Muscle of leg (tissue), 16 donors: ENCODE measurements at places on chromosomes 11 and 22.
A peak's percentile ranks its signal among the peaks of the same experiment; 100 is the strongest.

DNA sequence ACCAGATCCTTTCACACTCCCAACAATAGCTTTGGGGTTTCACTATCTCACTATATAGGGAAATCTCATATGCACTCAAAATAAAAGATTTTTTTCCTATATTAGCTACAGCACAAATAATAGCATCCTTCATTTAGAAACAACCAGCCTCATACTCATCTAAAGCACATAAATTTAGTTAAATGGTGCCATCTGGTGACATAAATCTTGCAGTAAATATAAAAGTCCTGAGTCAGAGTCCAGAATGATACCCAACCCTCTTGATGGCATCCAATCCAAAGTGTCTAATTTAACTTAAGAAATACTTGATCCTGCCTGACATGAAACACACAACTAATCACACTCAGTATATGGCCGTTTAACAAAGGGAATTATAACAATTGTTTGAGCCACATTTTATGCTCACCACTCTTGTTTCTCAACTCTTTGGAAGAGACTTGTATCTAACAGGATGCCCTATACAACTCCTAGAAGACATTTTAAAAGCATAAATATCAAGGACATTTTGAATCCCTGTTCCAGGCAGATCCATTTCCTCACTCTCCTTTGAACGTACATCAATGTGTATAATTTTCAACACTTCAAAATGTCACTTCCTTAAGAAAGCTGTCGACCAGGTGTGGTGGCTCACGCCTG is 36.2 kb downstream of the DLG2 start:
- no peaks in the 10 kb centered on the region for H3K4me1 ChIP-seq
- peak; percentile 63 for DNase-seq
- H3K27me3 ChIP-seq = no peaks in the 10 kb centered on the region
- H3K27ac ChIP-seq = no peak overlapping the region

DNA sequence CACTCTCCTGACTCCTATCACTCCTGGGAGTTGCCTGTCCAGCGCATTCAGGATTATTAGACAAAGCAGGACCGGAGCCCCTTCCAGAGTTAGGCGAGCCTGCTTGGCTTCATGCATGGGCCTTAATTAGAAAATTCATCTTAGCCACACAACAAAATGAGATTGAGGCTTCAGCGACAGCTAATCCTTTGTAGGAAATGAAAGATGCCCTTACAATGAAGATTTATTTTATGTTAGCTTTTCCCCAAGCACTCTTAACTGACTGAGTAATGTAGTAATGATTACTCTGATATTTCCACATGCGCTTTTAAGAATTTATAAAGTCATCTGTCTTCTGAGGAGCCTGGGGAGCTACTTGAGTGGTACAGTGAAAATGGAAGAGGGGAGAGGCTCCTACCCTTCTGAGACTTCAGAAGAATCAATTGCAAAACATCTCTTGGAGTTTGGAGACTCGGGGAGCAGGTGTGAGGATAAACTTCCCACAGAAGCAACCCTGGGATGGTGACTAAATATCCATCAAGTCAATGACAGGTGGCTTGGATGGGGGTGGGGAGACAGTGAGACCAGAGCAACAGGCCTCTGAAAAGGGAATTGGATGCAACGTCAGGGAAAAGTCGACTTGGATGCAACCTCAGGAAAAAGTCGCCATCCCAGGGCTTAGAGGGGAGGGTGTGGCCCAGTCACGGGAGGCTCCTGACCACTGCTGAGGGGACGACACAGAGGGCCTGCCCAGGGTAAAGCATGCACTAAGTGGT is 434.5 kb upstream of the B3GAT1 start:
- no peak overlapping the region for H3K27ac ChIP-seq
- no peaks in the 10 kb centered on the region for H3K36me3 ChIP-seq
- no peak overlapping the region for H3K4me3 ChIP-seq
- peaks cover 3% of the 10 kb centered on the region for H3K27me3 ChIP-seq
- DNase-seq = no peak

- peak overlapping the region; percentile 99 for H3K4me3 ChIP-seq
- DNase-seq = peak; percentile 57
- no peaks in the 10 kb centered on the region for H3K36me3 ChIP-seq
- peaks cover 11% of the 10 kb centered on the region for H3K4me1 ChIP-seq
These were observed 456 bp downstream of the AAMDC start for GRCh38 chr11:77821349-77821851.

DNA sequence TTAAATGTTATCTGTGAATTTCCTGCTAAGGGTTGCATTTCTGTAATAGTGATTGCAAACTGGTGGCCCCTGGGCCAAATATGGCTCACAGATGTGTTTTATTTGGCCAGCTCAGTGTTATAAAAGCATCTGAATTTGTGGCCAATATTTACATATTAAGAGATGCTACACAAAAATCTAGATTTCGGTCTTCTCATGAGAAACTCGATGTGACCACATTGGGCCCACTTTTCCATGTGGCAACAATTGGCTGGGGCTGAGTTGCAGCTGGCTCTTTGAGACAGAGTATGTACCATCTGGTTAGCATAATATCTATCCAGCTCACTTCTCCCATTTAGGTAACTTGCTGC is 244.5 kb upstream of the POU2AF2 start:
- peak; percentile 67 for DNase-seq
- no peaks in the 10 kb centered on the region for H3K36me3 ChIP-seq
- peak overlapping the region; percentile 45 for H3K27ac ChIP-seq
- H3K4me1 ChIP-seq = peaks cover 26% of the 10 kb centered on the region

DNA sequence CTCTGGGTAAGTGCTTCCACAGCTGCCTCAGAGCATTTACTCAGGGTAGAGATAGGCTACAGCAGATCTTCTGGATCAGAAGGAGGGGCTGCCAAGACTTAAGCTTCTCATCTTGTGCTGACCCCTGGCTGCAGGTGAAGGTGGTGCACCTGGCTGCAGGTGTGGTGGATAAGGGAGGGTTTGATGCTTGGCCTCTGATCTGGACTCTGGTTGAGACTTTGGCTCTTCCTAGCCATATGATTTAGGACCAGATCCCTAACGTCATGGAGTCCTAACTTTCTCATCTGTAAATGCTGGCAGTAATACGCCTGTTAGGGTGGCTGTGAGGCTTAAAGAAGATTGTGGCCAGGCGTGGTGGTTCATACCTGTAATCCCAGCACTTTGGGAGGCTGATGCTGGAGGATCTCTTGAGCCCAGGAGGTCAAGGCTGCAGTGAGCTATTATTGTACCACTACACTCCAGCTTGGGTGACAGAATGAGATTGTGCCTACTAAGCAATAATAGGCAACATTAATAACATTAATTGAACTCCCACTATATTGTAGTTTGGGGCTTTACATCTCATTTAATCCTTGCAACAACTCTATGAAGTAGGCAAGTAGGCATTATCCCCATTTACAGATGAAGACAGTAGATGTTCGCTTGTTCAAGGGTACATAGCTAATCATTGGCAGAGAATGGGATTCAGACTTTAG is 10.7 kb downstream of the DTX4 start:
- H3K27me3 ChIP-seq = no peaks in the 10 kb centered on the region
- H3K4me1 ChIP-seq = peaks cover 48% of the 10 kb centered on the region
- H3K4me3 ChIP-seq = no peak overlapping the region
- no peak for DNase-seq
- H3K36me3 ChIP-seq = peaks cover 15% of the 10 kb centered on the region
- H3K27ac ChIP-seq = no peak overlapping the region

GRCh38 chr11:6671991-6672390 is 11.1 kb downstream of the MRPL17 start:
- DNase-seq = no peak
- no peaks in the 10 kb centered on the region for H3K4me1 ChIP-seq
- H3K36me3 ChIP-seq = no peaks in the 10 kb centered on the region
- H3K27ac ChIP-seq = no peak overlapping the region

DNA sequence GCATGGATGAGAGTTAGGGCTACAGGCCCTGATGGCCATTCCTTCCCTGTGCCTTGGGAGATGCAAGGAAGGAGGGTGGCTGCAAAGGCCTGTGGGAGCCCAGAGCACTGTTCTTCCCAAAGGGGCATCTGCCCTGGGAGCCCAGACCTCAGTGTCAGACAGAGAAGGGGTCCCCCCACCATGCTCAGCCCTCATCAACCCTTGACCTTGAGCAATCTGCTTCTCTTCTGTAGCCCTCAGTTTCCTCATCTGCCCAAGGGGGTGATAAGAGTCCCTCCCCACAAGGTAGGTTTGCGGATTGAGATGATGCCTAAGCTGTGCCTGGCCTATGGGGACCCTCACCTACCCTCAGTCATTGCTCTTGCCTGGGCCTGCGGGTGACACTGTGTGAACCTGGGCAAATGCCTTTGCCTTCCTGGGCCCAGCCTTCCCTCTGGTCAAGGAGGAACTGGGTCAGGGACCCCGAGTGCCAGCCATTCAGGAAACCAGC is 47.5 kb downstream of the IGLL5 start:
- no peak overlapping the region for H3K27ac ChIP-seq
- H3K36me3 ChIP-seq = no peaks in the 10 kb centered on the region
- DNase-seq = no peak
- no peaks in the 10 kb centered on the region for H3K27me3 ChIP-seq
- no peak overlapping the region for H3K4me3 ChIP-seq

GRCh38 chr11:9146477-9146876 is 55.1 kb upstream of the SCUBE2 start:
- H3K4me3 ChIP-seq = no peak overlapping the region
- DNase-seq = no peak
- H3K27me3 ChIP-seq = no peaks in the 10 kb centered on the region
- peaks cover 96% of the 10 kb centered on the region for H3K36me3 ChIP-seq
- no peaks in the 10 kb centered on the region for H3K4me1 ChIP-seq

GRCh38 chr11:118789501-118790356 is 1.2 kb downstream of the DDX6 start:
- H3K4me1 ChIP-seq = peaks cover 25% of the 10 kb centered on the region
- H3K4me3 ChIP-seq = peak overlapping the region; percentile 95
- no peaks in the 10 kb centered on the region for H3K27me3 ChIP-seq
- DNase-seq = peak; percentile 55
- peaks cover 6% of the 10 kb centered on the region for H3K36me3 ChIP-seq
- H3K27ac ChIP-seq = peak overlapping the region; percentile 100

DNA sequence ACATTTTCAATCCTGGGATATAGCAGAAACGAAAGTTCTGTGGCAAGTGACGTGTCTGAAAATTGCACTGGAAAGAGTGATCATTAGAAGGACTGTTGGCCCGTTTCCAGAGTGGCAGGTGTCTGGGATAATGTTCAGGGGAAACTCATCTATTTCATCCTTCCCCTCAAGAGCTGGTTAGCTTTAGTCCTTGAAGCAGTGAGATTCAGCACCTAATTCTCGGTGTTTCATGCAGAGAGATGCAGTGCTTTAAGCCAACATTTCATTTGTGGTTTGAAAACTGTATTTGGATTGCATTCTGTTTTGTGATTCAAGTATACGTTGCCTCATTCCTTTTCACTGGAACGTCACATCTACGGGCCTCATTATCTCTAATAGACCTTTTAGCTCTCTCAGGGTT is 205.0 kb upstream of the RAG2 start:
- H3K27ac ChIP-seq = no peak overlapping the region
- H3K4me3 ChIP-seq = no peak overlapping the region
- H3K27me3 ChIP-seq = no peaks in the 10 kb centered on the region

DNA sequence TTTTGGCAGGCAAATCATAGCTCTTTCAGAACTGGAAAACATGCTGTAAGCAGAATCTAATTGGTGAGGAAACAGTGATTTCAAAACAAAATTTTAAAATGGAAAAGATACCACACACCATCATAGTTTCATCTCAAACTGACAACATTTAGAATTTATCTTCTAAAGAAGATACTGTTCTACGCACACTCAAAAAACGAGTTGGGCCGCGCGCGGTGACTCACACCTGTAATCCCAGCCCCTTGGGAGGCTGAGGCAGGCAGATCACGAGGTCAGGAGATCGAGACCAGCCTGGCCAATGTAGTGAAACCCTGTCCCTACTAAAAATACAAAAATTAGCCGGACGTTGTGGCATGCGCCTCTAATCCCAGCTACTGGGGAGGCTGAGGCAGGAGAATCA is 44.2 kb upstream of the ADSL start:
- peaks cover 34% of the 10 kb centered on the region for H3K36me3 ChIP-seq
- H3K4me3 ChIP-seq = no peak overlapping the region
- no peak for DNase-seq
- no peak overlapping the region for H3K27ac ChIP-seq

- no peak overlapping the region for H3K27ac ChIP-seq
- H3K27me3 ChIP-seq = peaks cover 80% of the 10 kb centered on the region
- no peak for DNase-seq
- peaks cover 8% of the 10 kb centered on the region for H3K4me1 ChIP-seq
- no peaks in the 10 kb centered on the region for H3K36me3 ChIP-seq
These were observed 19.7 kb upstream of the ALX4 start for GRCh38 chr11:44329472-44330230.

- H3K4me1 ChIP-seq = peaks cover 3% of the 10 kb centered on the region
- H3K4me3 ChIP-seq = no peak overlapping the region
- no peaks in the 10 kb centered on the region for H3K27me3 ChIP-seq
- H3K36me3 ChIP-seq = no peaks in the 10 kb centered on the region
These were observed 79.5 kb upstream of the SLC25A18 start for GRCh38 chr22:17483688-17484372.

- peaks cover 31% of the 10 kb centered on the region for H3K27me3 ChIP-seq
- H3K27ac ChIP-seq = no peak overlapping the region
- DNase-seq = no peak
- no peaks in the 10 kb centered on the region for H3K36me3 ChIP-seq
- H3K4me3 ChIP-seq = no peak overlapping the region
These were observed 38.4 kb upstream of the RTL6 start for GRCh38 chr22:44536411-44536810.

DNA sequence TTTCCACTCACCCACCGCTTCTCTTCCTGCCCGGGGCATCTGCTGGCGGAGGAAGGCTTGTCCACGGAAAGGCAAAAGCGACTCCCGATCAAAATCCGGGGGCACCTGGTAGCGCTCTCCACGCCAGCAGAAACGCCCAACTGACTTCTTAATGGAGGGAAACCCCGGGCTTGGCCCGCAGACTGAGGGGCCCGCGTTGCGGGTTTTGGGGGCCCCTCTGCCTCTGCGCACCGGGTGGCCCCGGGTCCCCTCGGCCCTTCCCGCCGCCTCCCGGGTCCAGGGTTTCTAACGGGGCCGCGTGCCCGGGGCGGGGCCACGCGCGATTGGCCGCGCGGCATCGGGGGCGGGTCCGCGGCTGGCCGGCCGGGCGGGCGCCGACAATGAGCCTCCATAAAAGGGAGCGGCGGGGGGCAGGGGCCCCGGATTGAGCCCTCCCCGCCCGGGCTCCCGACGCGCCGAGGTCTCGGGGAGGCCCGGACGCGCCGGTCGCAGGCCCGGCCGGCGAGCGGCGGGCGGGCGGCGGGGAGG is at the start of gene SPINDOC:
Gene SPINDOC (plus strand): TSS at position 422 of the 528 bp plus-strand sequence. CDS start 231 bp downstream, outside the sequence.
- peaks cover 21% of the 10 kb centered on the region for H3K36me3 ChIP-seq
- H3K27ac ChIP-seq = peak within 1 kb of the TSS; percentile 82
- no peaks in the 10 kb centered on the region for H3K27me3 ChIP-seq
- H3K4me3 ChIP-seq = peak within 1 kb of the TSS; percentile 95
- peaks cover 15% of the 10 kb centered on the region for H3K4me1 ChIP-seq
- peak; percentile 88 for DNase-seq

DNA sequence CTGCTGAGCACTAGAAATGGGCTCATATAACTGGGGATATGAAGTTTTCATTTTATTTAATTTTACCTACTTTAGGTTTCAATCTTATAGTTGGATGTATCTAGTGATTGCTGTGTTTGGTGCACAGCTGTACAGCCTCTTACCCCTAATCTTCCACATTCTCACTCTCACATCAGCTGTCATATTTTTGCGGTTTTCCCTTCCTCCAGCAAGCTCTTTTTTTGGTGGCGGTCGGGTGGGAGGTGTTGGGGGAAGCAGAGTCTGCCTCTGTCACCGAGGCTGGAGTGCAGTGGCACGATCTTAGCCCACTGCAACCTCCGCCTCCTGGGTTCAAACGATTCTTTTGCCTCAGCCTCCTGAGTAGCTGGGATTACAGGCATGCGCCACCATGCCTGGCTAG is 445.1 kb upstream of the ISX start:
- H3K36me3 ChIP-seq = no peaks in the 10 kb centered on the region
- H3K4me3 ChIP-seq = no peak overlapping the region
- no peaks in the 10 kb centered on the region for H3K4me1 ChIP-seq
- no peak for DNase-seq
